ENCODE measurements at places on chromosomes 1 and 21.

GRCh38 chr1:186996816-186997215 lies 168.1 kb downstream of the PLA2G4A start:
- DNase-seq, result no peak

GRCh38 chr1:93081716-93082115 lies 2.6 kb downstream of the MTF2 start:
- DNase-seq, result peak; percentile 91

GRCh38 chr1:177546346-177546745 lies 375.6 kb downstream of the BRINP2 start:
- DNase-seq, result peak; percentile 18

- DNase-seq, result peak; percentile 99
These were observed 384 bp upstream of the SMG7 start for GRCh38 chr1:183471743-183472487.

- DNase-seq, result no peak
These were observed 67.1 kb downstream of the BCAR3 start for GRCh38 chr1:93614541-93614940.

- no peak for DNase-seq
These were observed 1.4 kb downstream of the ESRRG start for GRCh38 chr1:216721863-216722262.

GRCh38 chr1:24032981-24033380 lies 52.9 kb upstream of the SRSF10 start:
- DNase-seq, result no peak

GRCh38 chr21:18026359-18026758 lies 207.2 kb upstream of the C21orf91 start:
- no peak for DNase-seq

DNA sequence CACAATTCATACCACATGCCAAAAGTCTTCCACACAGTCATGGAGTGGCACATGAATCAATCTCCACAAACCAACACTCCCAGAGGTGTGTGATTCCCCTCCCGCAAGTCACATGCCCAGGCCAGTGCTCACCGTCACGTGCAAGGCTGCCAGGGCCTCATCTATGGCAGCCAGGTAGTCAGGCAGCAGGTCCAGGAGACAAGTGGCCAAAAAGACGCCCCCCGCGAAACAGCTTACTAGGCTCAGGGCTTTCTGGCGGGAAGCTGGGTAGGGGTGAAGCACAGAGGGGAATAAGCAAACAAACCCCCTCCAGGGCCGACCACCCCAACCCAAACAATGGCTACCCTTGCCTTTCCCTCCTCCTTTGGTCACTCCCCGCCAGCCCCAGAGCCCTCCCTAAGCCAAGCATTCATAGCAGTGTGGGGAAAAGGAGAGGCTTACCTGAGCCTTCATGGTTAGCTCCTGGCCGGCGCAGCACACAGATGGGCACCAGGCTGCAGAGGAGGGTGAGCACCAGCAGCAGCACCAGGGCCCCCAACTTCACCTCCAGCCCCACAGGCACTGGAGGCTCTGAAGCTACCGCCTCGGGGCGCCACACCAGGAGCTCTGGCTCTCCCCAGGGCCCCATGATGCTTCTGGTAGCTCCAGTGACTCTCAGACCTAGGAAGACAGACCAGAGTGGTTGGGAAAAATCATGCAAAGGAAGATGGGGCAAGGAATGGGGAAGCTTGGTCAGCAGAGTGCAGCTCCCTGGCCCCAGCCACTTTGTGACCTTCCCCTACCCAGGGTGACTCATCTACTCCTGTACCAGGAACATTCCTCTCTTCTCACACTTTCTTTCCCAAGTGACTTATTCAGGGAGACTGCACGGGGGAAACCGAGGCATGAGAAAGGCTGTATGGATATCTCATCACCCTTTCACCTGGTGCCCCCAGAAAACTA lies 978 bp downstream of the SLC39A1 start:
- DNase-seq, result peak; percentile 56

GRCh38 chr1:108685529-108685928 lies 6.6 kb upstream of the PRPF38B start:
- DNase-seq, result no peak

GRCh38 chr1:20100632-20101355 lies 18.5 kb downstream of the PLA2G2D start:
- peak; percentile 70 for DNase-seq

DNA sequence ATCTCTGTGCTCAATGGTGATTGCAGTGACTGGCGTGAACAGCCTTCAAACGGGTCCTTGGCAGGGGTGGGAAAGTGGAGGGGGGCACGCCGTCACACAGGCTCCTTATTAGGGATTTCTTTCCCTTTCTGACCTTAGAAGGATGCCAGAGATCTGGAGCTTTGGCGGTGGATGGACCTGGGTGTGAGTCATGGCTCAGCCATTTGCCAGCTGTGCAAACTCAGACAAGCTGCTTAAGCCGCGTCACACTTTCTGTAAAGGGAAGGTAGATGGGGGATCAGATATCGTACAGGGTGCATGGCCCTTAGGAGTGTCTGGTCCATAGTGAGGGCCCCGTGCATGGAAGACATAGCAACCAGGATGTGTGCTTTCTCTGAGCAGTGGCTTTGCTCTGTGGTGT lies 48.3 kb upstream of the C1orf174 start:
- DNase-seq, result no peak
